ENCODE measurements at places on chromosomes 1 and 21.

GRCh38 chr1:110519125-110519810 is at the start of gene KCNA10:
Gene KCNA10, minus strand, starts transcription at chr1:110519175. Its CDS starts 388 bp downstream, at chr1:110518787.
- DNase-seq, result no peak

DNA sequence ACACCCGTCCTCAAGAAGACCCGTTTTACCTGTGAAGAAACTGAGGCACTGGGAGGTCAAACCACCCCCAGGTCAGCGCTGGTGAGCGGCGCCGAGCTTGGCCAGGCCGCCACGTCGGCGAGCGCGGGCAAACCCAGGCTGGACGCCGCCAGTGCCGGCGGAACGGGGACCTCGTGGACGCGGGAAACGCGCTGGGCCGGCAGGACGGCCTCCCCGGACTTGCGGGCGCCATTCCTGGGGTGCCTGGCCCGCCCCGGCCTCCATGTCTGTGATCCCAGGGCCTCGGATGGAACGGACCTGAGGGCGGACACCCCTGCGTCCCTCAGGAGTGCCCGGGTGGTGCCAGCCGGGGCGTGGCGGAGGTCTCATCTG is 764 bp upstream of the SUMO3 start:
- no peak for DNase-seq

DNA sequence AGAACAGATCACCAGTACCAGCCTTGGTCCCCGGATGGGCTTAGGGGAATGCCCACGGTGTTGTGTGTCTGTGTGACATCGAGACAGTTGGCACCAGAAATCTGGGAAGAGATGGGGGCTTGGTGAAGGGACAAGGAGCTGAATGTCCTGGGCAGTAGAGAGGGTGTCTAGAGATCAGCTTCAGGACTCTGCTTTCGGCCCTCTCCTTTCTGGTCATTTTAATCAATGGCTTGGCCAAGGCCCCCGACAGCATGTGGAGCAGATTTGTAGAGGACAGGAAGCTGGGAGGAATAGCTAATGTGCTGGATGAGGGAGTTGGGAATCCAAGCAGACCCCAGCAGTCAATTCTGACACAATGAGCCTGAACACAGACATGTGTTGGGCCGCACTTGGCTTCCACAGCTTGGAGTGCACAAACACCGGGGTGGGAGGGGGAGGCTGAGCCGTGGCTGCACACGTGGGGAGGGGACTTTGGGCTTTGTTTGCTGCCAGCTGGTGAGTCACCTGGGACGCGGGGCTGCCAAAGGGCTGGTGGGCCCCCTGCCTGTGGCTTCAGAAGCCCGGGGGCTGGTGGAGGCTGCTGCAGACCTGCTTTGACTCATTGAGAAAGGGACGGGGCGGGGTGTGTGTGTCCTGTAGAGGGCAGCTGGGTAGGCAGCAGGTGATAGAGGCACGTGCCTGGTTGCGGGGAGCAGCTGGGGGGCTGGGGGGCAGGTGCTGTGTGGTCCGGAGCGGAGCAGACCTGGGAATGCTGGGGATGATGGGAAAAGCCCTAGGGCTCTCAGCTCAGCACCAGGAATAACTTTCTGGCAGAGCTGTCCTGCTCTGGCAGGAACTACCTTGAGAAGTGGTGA is 20.9 kb downstream of the SLC1A7 start:
- DNase-seq, result no peak

GRCh38 chr1:163523375-163524029 is 201.7 kb downstream of the NUF2 start:
- no peak for DNase-seq

DNA sequence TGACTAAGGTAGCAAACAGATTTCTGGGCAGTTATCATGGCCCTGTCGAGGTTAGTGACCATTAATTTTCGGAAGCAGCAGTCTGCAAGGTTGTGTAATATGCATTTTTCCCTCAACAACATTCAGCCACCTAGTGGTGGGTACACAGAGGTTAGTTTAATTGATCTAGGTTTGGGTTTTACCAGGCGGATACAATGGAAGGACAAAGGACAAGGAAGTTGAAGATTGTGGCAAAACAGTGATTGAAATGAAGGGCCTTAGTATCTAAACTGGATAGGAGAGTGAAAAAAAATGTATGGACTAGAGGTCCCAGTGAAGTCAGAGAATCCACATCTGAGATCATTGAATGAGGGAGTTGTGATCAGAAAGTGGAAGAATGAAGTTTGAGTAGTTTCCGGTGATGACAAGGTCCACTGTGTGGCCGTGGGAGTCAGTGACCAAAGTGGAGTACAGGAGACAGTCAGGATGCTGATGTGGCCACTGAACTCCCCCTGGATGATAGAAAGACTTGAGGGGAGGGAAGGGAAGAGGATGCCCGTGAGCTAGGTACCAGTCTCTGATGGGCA is 2.8 kb downstream of the ARMH1 start:
- DNase-seq, result no peak

DNA sequence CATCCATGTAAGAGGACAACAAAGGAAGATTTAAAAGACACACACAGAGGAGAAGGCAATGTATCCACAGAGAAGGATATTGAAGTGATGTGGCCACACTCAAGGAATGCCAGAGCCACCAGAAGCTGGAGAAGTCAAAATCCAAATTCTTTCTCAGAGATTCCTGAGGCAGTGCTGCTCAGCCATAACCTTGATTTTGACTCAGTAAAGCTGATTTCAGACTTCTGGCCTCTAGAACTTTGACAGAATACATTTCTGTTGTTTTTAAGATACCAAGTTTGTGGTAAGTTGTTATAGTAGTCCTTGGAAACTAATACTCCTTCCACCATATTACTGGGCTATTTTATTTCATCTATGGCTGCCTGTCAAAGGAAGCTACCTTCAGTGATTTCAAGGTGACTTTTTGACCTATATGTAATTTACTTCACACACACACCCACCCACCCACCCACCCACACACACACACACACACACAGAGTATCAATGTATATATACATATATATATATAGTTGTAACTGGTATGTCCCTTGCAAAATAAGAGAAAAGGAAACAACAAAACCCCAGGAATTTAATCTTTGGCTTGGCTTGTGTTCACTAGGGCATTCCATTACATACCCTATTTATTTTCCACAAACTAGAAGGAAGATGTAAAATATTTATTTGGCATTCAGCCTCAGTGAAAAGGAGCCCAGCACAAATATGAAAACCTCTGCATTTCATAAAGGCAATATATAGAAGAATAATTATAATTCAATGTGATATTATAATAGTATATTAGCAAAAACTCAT is 142.1 kb upstream of the PTGFR start:
- no peak for DNase-seq

Data from activated CD8-positive, alpha-beta memory T cell treated with anti-CD3 and anti-CD28 coated beads, Interleukin-2, amount 50 U/mL, for 4 hours (primary cell).